HS-27A (cell line): ENCODE measurements at places on chromosomes 12 and 14.

DNA sequence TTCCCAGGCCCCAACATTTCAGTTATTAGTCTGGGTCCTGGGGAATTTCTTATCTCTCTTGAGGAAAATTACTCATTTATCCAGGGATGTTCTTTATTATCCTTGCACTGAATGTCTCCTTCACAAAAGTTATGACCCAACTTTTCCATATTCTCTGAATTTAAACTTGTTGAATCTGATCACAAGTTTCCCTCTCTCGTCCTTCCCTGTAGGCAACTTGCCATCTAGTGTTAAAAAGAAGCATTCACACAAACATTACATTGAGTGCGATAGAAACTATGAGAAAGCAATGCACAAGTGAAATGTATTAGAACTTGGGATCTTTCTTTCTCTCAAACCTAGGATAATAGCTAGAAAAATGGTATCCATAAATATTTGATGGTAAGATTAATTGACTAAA, 608.4 kb downstream of the FSCB start:
- no peak for DNase-seq

DNA sequence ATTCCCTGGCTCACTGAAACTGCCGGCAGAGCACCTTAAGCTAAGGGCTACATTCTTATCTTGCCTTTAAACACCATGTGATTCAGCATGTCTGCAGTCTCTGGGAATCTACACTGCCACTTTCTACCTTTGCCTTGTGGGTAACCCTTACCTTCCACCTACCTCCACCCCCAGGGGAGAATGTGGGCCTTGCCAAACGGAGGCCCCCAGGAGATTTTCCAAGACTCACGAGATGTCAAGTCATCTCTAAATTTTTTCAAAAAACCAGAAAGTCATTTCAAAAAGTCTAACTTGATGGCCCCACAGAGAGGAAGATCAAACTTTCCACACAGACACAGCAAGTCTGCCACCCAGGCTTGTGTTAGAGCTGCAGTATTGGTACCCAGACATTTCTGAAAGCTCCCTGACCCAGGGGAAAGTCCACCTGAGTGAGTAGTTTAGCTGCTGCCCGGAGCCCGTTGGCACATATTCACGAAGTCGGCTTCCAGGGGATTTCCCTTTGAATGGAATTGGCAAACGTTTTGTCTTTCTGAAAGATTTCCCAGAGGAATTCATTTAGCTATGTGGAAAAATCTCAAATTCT, 4.7 kb upstream of the PSMA6 start:
- no peak for DNase-seq

DNA sequence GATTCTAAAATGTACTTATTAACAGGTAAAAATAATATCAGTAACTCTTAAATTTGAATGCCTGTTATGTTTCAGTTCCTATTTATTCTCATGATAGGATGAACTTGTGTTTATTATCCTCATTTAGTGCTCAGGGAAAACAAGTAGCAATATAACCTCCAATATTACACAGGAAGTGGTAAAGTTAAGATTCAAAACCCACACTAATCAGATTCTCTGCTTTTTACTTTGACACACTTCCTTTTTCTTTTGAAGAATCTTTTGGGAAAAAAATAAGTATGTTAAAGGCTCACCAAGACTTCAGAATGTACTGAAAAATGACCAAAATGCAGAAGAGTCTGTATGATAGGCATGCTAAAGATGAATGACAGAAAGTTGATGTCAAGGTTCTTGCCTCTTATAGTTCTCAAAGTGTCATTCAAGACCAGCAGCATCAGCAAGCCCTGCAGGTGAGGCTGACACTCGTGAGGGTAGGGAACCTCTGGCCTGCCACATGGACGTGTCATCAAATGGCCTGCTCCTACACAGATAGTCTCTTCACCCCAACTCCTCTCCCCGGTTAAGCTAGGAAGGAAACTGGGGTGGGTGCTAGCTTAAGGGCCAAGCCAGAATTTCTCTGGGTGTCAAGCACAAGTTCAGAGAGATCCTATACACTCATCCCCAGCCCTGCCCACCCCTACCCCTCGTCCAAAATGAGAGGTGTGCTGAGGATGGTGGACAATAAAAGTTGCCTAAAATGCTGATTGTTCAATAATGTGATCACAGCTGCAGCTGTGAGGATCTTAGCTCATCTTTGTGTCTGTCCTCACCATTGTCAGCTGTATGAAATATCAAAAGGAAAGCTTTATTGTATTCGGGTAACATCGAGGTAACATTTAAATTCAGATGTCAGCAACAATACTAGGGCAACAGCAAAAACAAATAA, 6.3 kb downstream of the TBPL2 start:
- no peak for DNase-seq

GRCh38 chr12:93089805-93090569, 160.9 kb upstream of the EEA1 start:
- DNase-seq = peak; percentile 67

DNA sequence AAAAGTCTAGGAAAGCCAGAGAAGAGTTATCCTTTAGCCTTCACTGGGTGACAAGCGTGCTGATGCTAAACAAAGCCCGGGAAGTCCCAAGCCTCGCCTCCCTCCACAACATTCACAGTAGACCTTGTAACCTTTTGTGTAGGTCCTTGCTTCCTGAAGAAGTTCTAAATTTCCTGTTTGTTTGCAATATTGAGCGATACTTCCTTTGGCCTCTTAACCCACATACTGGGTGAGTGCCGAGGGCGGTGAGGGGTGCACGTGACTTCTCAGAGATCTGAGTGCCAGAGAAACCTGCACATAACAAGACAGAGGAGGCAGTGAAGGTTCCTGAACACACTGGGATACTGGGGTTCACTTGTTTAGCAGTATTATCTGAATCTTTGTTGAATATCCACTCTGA, 134.3 kb downstream of the PLXNC1 start:
- no peak for DNase-seq

GRCh38 chr12:88615490-88615889, 35.2 kb upstream of the KITLG start:
- DNase-seq = no peak

DNA sequence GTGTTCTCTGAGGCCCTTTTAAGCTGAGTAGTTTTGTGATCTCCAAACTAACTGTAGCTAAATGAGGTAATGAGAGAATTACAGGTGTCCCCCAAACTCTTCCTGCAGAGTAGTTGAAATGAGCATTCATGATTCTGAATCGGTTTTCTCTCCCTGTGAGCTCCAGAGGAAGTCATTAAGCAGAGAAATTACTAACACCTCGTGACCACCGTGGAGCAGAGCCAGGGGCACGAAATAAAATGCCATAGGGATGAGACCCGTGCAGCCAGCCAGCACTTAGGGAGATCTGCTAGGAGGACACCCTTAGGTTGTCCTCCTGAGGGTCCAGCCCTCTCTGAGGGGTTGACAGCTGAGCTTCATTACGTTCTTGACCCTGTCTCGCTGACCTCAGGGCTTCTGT, 79.5 kb downstream of the SLC25A47 start:
- DNase-seq = no peak

DNA sequence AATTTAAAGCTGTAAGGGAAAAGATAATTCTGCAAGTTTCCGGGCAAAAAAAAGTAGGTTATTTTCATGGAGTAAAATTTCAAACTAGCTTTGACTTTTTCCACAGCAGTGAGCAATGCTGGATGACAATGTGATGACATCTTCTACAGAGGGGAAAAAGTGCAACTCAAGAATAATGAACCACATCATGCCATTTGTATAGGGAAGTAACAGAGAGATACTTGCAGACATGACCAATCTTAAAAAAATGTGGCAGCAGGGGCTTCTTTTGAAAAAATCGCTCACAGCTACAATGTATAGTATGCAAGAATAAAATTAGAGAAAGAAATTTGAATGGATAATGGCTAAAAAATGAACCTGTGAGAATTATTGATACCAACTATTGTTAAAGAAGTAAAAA, 115.5 kb downstream of the DHRS2 start:
- DNase-seq = no peak

GRCh38 chr12:112466011-112466422, 47.3 kb downstream of the PTPN11 start:
- no peak for DNase-seq

DNA sequence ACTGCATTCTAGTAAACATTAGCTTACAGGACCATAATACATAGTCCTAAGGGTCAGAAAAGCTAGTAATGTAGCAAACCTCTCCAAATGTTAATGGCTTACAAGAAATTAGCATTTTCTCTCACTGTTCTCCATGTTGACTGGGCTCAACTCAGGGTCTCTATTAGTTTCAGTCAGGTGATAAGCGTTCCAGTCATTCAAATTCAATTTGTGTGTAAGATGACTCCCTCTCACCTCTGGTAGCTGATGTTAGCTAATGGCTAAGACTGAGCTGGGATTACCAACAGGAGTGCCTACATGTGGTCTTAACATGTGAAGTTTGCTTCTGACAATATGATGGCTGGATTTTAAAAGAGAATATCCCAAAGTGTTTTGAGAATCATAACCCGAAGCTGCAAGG, 630.5 kb upstream of the USP15 start:
- DNase-seq = no peak
